Type B pancreatic cell (in vitro differentiated cells): ENCODE measurements at places on chromosomes 7 and 10.

GRCh38 chr10:77305650-77306632, 331.7 kb downstream of the KCNMA1 start:
- DNase-seq = no peak

DNA sequence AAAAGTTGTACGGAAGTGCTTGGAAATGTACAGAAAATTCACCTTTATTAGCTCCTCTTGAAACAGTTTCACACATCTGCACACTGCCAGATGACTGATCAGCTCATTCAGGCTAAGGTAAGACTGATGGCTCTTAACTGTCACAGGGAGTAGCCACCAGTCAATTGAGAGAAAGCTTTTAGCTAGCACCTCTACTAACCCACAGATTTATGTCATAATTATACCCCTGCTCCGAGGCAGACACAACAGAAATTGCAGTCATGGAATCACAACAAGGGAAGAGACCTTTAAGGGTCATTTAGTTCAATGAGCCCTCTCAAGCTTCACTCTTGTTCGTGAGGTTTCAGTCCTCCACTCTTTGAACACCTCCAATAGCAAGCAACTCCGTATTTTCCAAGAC, 235.4 kb downstream of the TRIL start:
- DNase-seq = no peak

GRCh38 chr10:89759531-89759930, 58.1 kb downstream of the KIF20B start:
- DNase-seq = no peak

GRCh38 chr10:131451407-131452015, 140.0 kb upstream of the TCERG1L start:
- DNase-seq = no peak
